ENCODE measurements at places on chromosomes 2 and 18.

GRCh38 chr2:178865146-178865936 lies 58.1 kb upstream of the TTN start:
- DNase-seq, result no peak

- no peak for DNase-seq
Measured at GRCh38 chr18:68928762-68929675, 131.1 kb downstream of the CCDC102B start.

DNA sequence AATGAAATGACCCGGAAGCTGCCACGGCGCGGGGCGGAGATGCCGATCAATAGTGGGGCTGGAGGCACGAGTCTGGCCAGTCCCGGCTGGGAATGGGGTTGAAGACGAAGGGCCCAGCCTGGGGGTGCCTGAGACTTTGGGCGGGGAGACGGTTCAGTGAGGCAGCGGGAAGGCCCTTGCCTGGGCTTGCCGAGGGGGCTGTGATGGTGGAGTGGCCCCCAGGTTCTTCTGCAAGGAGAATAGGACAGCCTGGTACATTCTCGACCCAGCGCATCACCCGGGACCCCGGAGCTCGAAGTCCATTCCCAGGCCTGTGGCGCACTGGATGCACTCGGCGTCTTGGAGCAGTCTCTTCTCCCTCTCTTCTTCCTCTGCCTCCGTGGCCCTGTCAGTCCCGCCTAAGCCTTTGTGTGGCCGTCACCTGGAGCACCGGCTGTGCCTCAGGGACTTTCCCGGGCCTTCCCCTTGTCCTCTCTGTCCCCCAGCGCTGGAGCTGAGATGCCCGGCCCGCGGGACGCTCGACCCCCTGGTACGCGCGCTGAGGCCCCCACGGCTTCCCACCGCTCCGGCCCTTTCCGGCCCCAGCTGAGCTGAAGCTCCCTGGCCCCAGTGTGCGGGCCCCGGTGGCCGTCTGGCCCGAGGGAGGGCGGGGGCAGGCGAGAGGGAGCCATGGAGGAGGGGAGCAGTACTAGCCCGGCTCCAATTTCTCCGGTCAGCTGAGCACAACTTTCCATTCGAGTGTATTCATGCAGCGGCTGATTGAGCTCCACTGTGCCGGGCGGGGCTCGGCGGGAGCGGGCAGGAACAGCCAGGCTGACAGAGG lies 8.0 kb downstream of the SIX3 start:
- DNase-seq, result no peak

DNA sequence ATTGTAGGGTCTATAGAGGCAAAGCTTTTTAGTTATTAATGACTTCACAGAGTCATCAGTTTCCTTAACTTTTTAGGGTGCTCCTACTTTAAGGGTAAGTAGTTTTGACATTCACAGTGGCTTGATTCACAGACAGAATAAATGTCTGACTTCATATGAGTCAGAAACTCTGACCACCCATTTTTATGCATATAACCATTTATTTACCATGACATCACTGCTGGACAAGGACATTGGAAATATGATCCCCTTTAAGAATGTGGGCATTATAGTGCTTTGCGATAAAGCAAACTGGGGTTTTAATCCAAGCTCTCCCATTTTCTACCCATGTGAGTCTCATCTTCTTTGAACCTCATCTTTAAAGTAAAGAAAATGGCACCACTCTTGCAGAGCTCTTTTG lies 162.0 kb upstream of the MC4R start:
- DNase-seq, result no peak

DNA sequence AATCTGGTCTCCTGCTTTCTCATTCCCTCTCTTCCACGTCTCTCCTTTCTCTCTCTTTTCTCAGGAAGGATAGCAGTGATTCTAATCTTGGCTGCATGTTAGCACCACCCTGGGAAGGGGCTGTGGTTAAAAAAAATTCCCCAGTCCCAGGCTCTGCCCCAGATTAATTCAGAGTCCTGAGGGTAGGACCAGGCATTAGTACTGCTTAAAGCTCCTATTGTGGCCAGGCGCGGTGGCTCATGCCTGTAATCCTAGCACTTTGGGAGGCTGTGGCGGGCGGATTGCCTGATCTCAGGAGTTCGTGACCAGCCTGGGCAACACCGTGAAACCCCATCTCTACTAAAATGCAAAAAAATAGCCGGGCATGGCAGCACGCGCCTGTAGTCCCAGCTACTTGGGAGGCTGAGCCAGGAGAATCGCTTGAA lies 35.4 kb upstream of the EML4 start:
- DNase-seq, result no peak

DNA sequence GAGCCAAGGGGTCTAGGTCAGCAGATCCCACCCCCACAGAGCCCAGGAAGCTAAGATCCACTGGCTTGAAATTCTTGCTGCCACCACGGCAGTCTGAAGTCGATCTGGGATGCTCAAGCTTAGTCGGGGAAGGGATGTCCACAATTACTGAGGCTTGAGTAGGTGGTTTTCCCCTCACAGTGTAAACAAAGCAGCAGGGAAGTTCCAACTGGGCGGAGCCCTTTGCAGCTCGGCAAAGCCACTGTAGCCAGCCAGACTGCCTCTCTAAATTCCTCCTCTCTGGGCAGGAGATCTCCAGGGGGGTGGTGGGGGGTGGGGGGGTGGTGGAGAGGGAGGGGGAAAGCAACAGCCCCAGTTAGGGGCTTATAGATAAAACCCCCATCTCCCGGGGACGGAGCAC lies 419.5 kb downstream of the NUP35 start:
- no peak for DNase-seq

GRCh38 chr2:562391-563364 lies 114.5 kb downstream of the TMEM18 start:
- DNase-seq, result no peak

- no peak for DNase-seq
Measured at GRCh38 chr2:99106913-99107312, 34.6 kb upstream of the C2orf15 start.

- no peak for DNase-seq
Measured at GRCh38 chr2:39513641-39514094, 76.6 kb upstream of the MAP4K3 start.

DNA sequence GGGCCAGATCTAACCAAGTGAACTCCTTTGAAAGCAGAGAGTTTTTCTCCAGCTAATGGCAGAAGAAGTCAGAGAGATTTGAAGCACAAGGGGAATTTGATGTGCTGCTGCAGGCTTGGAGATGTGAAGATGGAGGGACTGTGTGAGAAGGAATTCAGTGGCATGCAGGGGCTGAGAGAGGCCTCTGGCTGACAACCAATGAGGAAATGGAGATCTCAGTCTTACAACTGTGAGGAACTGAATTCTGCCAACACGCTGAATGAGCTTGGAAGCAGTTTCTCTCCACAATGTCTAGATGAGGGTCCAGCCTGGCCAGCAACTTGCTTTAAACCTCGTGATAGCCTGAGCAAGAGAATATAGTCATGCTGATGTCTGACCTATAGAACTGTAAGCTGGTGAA lies 224.1 kb upstream of the DPP10 start:
- DNase-seq, result no peak

- DNase-seq, result no peak
Measured at GRCh38 chr18:58980991-58981390, 116.3 kb downstream of the ZNF532 start.

GRCh38 chr18:48620071-48620470 lies 81.2 kb downstream of the CTIF start:
- DNase-seq, result no peak

GRCh38 chr18:74803769-74804168 lies 206.1 kb downstream of the ZNF407 start:
- DNase-seq, result no peak

DNA sequence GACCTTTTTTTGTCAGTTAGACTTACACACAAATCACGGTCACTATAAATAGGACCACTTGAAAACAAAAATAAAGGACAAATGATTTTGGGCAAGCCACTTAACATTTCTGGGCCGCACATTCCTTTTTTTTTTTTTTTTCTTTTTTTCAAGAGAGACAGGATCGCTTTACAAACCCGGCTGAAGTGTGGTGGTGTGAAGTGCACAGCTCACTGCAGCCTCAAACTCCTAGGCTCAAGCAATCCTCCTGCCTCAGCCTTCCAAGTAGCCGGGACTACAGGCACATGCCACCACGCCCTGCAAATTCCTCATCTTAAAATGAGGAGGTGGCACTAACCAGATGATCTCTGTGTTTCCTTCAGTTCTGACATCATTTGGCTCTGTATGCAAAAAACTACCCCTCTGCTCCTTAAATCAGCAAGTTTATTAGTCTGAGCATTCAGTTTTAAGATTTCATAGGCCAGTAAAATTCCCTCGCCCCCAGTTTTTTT lies 28.3 kb upstream of the MRO start:
- DNase-seq, result no peak

- no peak for DNase-seq
Measured at GRCh38 chr2:159153951-159154350, 132.6 kb downstream of the WDSUB1 start.

GRCh38 chr2:239187464-239188253 lies 213.2 kb downstream of the HDAC4 start:
- no peak for DNase-seq

DNA sequence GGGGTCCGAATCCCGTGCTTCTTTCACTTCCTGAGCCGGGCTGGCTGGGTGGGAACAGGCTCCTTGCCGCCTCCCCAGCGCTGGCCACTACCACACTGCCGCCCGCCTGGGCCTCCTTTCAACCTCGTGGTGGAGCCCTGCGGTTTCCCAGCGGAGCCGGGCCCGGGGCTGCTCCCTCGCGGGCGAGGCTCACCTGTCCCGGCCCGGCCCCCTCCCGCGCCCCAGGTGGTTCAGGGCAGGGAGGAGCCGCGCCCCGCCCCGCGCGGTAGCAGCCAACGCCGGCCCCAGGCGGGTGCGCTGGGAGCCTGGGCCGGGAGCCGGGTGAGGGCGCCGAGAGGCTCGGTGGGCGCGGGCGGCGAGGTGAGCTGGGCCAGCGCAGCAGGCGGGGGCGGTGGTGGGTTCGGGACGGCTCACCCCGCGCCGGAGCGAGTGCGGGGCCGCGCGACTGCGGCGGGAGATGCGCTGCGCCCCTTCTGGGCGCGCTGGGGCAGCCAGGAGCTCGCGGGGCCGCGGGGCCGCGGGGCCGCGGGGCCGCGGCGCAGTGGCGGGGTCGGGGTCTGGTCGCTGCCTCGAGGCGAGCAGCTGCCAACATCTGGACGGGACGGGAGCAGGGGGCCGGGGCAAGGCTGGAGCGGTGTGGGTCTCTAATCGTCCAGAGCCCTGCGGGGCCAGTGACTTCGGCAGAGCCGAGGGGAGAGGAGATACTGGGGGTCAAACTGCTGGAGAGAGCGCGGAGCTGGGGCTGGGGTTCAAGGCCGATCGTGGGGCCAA lies at the start of gene LYPD6B:
TSS of gene LYPD6B (plus strand) at position 258 of the 771 bp plus-strand sequence. CDS start 92,250 bp downstream, outside the sequence.
- DNase-seq, result no peak

GRCh38 chr2:190554357-190555006 lies 20.0 kb upstream of the NEMP2 start:
- no peak for DNase-seq

GRCh38 chr2:170530284-170530745 lies 184.8 kb upstream of the SP5 start:
- no peak for DNase-seq

GRCh38 chr18:52431683-52432082 lies 91.7 kb downstream of the DCC start:
- no peak for DNase-seq

GRCh38 chr18:68604256-68604655 lies 110.7 kb downstream of the TMX3 start:
- no peak for DNase-seq

DNA sequence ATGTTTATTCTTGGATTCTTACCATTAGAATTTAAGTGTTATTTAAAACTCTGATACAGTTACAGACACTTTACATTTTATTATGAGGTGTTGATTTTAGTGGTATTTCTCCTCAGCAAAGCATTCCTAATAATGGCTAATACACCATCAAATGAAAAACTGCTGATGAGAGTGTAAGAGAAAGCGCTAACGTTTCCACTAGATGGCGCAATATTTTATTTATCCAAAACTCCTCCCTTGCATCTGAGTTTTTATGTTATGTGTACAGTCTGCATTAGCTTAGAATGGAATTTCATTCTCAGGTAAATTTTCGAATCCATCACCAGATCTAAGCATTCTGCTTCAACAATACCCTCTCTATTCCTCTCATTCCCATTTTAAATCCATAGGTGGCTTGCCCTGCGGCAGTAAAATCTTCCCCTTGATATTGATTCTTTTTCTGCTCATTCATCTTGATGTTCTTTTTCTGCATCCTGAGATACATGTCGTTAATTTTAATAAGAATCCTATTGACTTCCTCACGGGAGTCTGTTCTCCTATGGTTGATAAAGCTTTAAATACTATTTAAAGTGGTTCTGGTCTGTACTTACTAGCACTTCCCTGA lies 53.9 kb downstream of the PRKRA start:
- DNase-seq, result no peak

DNA sequence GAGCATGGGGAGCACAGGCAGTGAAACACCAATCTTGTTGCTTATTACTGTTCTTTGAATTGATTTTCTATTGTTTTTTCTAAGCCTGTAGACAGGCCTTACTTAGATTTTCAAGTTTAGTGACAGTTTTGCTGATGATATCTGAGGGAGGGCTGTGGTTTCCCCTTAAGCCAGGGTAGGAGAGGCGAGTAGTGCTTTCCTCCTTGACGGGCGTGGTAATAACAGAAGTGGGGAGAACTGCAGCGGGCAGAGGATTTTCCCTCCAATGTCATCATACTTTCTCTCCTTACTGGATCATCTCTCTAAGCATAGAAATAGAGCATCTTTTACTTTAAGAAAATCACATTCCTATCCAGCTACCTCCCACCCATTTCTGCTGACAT lies 314.4 kb downstream of the ALK start:
- DNase-seq, result no peak

DNA sequence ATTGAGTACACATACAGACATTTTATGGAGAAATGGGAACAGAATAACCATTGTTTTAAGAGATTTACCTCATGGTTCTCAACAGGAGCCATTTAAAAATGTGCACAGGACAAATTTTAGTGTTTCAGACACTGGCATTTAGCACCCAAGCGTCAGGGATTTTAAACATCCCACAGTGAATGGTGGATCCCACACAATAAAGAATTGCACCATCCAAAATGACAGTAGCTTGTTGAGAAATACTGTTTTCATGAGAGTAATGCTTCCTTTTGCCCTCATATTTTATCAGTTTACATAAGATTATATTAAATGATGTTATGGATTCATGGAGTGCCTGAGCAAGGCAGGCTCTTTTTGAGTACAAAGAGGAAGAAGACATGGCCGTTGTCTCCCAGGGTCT lies 54.0 kb downstream of the MFSD6 start:
- DNase-seq, result no peak

- no peak for DNase-seq
Measured at GRCh38 chr2:29532436-29532835, 388.9 kb downstream of the ALK start.

- DNase-seq, result no peak
Measured at GRCh38 chr2:7525746-7526145, 608.5 kb downstream of the RNF144A start.

DNA sequence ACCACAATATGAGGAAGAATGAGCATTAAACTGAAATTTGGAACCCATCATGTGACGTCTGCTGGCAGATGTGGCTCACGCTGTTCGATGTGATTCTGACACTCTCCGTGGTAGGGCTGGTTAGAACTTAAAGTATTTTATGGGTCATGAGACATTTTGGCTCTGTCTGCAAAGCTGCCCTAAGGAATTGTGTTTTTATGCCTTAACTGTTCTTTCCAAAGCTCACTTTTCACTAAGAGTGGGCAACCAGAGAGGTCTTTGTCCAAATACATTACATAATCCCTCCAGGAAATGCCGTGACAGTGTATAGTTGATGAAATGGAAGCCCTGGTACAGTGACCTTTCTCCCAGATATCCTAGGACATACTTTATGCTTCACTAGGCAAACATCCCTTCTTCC lies 119.1 kb downstream of the AQP4 start:
- no peak for DNase-seq

- DNase-seq, result no peak
Measured at GRCh38 chr2:34734662-34735061, 1135.6 kb upstream of the FAM98A start.

All from hypothalamus (tissue), 51 donors.